BJ (cell line): ENCODE measurements at places on chromosomes 13 and 19. TPM values are rescaled to one million over a fixed set of nuclear protein-coding genes. Genes with fewer than 3 reads are reported as not detected.

DNA sequence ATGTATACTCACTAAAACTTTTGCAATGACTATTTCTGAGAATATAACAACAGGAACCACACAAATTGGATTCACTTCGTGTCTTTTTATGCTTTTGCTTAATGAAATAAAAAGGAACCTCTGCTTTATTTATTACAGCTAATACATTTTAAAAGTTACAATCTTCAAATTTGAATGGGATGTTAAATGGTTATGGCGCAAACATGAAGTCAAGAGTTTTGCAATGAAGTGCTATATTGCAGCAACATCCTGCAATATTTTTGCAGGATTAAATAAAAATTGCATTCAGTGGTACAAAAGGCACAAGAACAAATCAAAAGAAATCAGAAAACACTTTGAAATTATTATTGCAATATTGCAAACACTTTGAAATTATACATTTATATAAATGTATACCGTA is 1519.0 kb upstream of the MIR17HG start:
- DNase-seq: no peak

GRCh38 chr19:51387924-51388389 is at the start of gene LIM2:
LIM2 (minus strand) TSS chr19:51387974; CDS start chr19:51387443, 531 bp downstream.
- no peak for DNase-seq

The CALR3 gene
- polyA plus RNA-seq: not detected in 2 replicates

- no peak for DNase-seq
Measured at GRCh38 chr19:18737337-18737953, 53.7 kb downstream of the COMP start.
